Activated CD4-positive, alpha-beta T cell treated with anti-CD3 and anti-CD28 coated beads, Interleukin-2, amount 50 U/mL, for 16 hours (primary cell): ENCODE measurements at places on chromosomes 1 and 21.

- peak; percentile 41 for DNase-seq
These were observed 44.3 kb downstream of the CD34 start for GRCh38 chr1:207866471-207867135.

DNA sequence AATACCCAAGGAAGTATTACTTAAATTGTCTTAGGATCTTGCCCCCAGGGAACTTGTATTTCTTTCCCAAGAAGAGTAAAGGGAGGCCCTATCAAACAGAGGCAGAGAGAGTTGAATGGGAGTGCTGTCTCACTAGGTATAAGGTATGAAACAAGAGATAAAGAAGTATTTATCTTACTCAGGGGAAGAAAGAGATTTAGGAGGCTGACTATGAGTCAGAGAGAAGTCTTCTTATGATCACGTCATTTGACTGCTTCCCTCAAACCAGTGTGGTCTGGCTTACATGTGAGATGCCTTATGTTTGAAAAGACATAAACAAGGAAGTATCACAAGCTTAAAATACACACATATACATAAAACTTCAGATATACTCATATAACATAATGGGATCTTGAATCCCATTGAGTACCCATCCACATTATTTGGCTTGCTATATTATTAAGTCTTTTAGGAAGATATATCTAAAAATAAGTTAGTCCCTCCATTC lies 29.6 kb downstream of the DUSP10 start:
- DNase-seq = peak; percentile 86

DNA sequence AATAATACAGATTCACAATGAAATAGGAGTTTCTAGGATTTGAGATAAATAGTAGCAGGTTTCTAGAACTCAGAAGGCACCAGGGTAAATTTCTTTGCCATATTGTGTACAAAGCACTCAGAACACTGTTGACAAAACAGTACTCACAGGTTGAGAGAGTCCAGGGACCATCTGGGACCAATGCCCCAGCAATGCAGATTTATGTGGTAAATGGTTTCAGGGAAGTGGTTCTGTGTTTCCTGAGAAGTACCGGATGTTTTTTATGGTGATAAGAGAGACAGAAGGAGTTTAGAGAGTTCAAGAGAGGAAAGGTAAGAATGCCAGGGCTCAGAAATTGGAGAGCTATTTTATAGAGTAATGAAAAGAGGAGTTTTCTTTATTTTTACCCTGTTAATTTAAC lies 29.6 kb upstream of the DIPK1A start:
- peak; percentile 49 for DNase-seq

GRCh38 chr21:27678511-27678910 lies 711.6 kb upstream of the ADAMTS5 start:
- no peak for DNase-seq

- peak; percentile 39 for DNase-seq
These were observed 175.9 kb downstream of the LHX8 start for GRCh38 chr1:75310067-75310466.

DNA sequence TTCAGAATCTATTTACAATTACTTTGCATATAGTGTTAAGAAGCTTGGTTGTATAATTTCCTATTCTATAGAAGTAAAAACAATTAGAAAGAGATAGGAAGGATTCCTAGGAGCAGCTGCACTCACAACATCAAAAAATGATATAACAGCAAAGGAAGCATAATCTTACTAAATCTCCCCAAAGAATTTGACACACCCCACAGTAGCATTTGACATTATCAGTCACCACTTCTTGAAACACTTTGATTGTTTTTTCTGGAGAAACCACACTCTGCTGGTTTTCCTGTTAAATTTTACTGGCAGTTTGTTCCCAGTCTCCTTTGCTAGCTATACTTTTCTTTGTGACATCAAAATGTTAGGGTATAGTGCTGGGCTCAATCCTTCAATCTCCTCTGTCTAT lies 100.8 kb upstream of the KIAA1614 start:
- DNase-seq = no peak

DNA sequence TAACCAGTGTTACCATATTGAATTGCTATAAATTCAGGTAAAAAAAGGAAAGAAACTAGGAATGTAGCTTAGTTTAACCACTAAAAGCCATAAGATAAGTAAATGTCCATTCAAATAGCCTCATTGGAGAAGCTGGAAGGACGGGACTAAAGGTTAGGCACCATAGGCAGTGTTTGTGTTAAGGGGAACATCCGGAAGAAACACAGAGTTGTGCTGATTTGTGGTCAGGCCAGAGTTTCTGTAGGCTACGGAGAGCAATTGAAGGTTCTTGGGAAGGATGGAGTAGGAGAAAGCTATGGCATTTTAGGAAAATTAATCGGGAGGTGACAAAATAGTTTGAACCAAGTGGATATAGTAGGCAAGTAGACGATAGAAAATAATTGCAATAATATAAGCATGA lies 1.3 kb upstream of the KCNJ10 start:
- no peak for DNase-seq

DNA sequence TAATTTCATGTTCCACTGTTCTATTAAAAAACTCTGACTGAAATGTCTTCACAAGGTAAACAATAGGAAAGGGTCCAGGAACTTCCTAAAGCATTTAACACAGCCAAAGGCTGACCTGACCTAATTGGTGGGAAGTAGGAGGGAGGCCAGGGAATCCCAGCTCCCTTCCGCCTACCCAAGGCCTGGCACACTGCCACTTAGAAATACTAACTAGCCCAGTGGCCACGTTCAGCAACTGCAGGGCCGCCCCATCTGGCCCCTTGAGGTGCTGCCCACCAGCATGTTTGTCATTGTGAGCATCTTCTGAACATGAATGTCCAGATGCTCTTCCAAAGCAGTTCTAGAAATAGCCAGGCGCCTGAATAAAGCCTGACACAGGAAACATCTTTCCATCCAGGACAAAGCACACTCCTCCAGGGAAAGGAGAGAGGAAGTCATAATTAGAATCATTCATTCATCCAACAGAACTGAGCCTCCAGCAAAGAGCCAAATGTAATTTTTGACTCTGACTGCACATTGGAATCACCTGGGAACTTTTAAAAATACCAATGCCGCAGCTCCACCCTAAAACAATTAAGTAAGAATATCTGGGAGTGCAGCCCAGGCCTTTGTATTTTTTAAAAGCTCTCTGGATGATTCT lies 44.6 kb upstream of the BCL9 start:
- DNase-seq = no peak

DNA sequence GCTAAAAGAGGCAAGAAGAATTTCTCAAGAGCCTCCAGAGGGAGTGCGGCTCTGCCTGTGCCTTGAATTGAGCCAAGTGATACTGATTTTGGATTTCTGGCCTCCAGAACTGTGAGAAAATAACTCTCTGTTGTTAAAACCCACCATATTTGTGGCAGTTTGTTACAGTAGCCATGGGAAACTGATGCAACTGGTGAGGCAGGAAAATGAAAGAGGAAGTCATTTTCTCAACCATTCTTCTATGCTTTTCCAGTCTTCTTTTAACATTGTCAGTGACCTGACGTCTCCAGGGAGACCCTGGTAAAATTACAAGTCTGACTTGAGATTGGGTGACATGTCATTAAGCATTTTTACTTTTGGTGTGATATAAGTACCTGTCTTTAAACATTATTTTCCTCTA lies 5.8 kb downstream of the OR6P1 start:
- no peak for DNase-seq

- DNase-seq = peak; percentile 66
These were observed 35.9 kb upstream of the ATP5PO start for GRCh38 chr21:33951276-33952178.

GRCh38 chr1:241660424-241660972 lies 8.4 kb downstream of the WDR64 start:
- DNase-seq = no peak

DNA sequence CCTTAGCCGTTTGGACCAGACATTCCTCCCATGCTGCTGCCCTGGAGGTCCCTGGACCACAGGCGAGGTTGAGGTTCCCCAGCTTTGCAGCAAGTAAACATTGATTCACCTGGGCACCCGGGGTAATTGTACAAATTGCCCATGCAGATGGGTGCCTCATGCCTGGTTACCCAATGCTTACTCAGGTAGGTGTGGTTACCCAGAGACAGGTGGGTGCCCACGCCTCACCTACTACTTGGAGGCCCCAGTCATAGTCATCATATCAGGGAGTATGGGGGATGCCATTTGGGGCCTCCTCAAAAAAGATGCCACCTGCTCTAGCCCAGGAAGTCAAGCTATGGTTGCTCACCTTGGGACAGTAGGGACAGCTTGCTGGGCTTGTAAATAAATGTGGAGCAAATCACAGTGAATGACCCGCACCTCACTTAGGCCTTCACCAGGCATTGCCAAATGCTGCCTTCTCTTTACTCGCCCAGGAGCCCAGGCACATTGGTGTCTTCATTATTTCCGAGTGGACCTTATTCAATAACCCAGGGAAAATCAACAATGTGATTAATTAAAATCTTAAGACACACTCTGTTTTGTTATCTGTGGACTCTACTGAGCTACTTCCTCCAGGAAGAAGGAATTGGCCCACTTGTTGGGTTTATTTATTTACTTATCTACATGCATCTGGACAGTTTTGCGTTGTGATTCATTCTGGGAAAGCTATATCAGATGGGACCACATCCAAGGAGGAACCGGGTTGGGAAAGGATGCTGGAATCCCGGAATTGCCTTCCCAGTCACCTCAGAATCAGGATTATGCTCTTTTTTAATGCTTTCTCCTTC lies 35.6 kb upstream of the GRHL3 start:
- no peak for DNase-seq

DNA sequence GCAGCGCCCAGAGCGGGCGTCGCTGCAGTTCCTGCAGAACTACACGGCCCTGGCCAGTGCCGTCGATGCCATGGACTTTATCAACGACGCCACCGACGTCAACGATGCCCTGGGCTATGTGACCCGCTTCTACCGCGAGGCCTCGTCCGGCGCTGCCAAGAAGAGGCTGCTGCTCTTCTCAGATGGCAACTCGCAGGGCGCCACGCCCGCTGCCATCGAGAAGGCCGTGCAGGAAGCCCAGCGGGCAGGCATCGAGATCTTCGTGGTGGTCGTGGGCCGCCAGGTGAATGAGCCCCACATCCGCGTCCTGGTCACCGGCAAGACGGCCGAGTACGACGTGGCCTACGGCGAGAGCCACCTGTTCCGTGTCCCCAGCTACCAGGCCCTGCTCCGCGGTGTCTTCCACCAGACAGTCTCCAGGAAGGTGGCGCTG lies 22.0 kb downstream of the COL6A1 start:
- DNase-seq = no peak

GRCh38 chr1:111569913-111570312 lies 49.7 kb upstream of the RAP1A start:
- DNase-seq = no peak

DNA sequence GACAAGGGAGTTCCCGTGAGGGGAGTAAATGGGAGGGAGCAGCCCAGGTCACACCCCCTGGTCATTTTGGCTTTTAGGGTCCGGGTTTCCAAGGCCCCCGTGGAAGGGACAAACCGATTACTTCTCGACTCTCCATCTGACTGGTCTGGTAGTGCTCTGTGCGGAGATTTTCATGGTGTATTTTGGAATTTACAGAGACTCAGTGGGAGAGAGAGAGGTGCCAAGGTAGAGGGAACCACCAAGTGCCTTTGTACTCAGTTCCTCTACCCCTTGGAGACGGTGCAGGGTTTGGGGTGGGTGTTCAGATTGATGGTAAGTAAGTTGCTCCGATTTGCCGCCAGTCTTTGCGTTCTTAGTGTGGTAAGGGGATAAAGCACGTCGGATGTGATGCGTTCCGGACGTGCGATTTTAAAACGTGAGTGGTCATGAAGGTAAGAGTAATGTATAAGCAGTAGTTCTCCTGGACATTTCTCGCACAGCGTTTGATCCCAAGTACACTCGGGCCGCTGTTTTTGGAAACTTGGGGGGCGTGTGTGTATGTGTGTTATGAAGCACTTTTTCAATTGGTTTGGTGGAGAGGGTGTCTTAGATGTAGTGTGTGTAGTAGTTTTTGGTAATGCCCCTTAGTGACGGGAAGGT lies 682 bp downstream of the SUCO start:
- peak; percentile 47 for DNase-seq

GRCh38 chr1:115829023-115829674 lies 11.8 kb downstream of the NHLH2 start:
- no peak for DNase-seq

GRCh38 chr1:47875036-47875435 lies 122.1 kb downstream of the TRABD2B start:
- no peak for DNase-seq

DNA sequence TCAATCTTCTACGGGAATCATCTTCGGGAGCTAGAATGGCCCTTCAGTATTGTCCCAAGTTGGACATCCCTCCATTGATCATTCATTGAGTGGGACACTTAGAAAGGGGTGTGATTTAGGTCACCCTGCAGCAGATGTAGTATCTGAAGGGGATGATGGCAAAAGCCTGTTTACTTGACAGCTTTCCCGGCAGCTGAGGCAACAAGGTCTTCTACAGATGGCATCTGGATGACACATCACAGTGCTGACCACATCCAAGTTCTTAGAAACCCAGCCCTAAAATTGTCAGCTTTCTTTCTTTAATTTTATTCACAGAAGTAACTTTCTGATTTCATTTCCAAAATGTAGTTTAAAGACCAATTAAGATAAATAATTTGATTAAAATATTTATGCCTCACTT lies 150.3 kb downstream of the AMY1C start:
- DNase-seq = no peak

- no peak for DNase-seq
These were observed 167.3 kb upstream of the SGIP1 start for GRCh38 chr1:66366634-66367033.

DNA sequence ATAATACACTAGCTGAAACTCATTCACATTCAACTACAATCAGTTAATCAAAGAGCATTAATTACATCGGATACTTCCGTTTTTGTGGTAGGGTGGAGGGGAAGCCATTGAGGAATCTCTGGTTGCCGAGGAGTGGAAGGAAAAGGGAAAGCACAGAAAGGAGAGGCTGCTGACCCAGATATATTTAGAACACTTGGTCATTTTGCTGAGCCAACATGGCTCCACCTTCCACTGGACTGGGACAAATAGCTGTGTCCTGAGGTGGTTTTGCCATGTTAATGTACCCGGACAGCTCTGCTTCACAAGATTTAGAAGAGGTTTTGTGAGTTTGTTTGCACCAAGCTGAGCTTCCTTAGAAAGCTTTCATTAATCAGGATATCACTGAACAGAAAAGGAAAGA lies 26.2 kb downstream of the ASTN1 start:
- DNase-seq = no peak

GRCh38 chr1:202658769-202659168 lies 51.5 kb downstream of the SYT2 start:
- DNase-seq = no peak

- no peak for DNase-seq
These were observed 88.4 kb downstream of the C21orf91 start for GRCh38 chr21:17730782-17731181.

GRCh38 chr1:112700290-112701226 lies 6.4 kb downstream of the RHOC start:
- peak; percentile 46 for DNase-seq

GRCh38 chr1:24535021-24535424 lies 20.9 kb upstream of the NCMAP start:
- DNase-seq = peak; percentile 84

- DNase-seq = no peak
These were observed 57.8 kb upstream of the COL18A1 start for GRCh38 chr21:45347048-45347711.

DNA sequence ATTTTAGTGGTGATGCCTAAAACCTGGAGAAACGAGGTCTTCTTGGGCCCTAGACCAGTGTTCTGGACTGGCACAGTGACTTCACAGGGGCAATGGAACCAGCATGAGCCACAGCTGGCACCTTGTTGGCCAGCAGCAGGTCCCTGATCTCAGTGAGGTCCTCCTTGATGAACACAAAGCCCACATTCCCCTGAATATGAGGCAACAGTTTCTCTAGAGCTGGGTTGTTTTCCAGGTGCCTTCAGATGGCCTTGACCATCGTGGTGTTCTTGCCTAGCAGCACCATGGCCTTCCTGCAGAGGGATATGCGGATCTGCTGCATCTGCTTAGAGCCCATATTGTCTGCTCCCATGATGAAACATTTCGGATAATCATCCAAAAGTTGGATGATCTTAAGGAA lies 44.9 kb upstream of the RAB3GAP2 start:
- DNase-seq = no peak
